ENCODE measurements at places on chromosomes 2 and 18.
A peak's percentile ranks its signal among the peaks of the same experiment; 100 is the strongest.

DNA sequence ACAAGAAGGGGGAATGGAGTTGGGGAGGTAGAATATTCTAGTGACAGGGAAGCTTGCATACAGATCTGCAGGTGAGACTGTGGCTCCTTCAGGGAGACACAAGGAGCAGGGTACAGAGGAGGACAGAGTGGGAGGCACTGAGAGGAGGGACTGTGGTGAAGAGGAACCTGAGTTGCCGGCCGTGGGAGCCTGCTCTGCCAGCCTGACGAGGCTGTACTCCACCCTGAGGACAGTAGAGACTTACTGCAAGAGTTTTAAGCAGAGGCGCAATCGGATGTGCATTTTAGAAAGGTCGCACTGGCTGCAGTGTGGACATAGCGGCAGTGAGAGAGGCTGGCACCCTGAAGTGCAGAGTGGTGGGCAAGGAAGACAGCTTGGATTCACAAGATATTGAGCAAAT, 185.8 kb downstream of the GFPT1 start:
- no peak for DNase-seq

DNA sequence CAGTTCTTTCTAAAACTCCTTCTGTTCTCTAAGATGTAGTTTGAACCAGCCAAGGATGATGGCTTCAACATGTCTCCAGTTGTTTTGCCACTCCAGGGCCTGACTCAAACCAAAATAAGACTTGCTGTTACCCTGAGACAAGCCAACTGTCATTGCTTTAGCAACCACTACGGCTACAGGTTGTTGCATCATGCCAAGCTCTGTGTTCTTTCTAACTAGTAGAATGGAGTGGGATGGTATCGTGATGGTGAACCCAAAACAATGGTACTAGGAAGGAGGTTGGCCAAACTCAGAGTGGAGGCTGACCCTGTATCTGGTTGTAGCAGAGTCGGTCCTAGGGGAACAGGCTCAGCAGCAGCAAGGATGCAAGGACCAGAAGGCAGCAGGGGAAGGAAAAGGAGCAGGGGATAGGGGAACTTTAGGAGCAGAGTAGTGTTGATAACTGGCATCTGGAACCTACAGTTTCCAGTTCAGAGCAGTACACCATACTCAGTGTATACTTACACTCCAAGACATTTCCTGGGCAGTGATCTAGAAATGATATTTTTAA, 51.6 kb downstream of the PDK1 start:
- no peak for DNase-seq

GRCh38 chr18:40984856-40985255, 970.2 kb upstream of the PIK3C3 start:
- DNase-seq, result no peak

- no peak for DNase-seq
These were observed 387.9 kb upstream of the POU3F3 start for GRCh38 chr2:104465981-104466380.

- no peak for DNase-seq
These were observed 568 bp upstream of the STK17B start for GRCh38 chr2:196171946-196172345.

- DNase-seq, result no peak
These were observed 65.5 kb upstream of the KLF7 start for GRCh38 chr2:207231106-207231865.

DNA sequence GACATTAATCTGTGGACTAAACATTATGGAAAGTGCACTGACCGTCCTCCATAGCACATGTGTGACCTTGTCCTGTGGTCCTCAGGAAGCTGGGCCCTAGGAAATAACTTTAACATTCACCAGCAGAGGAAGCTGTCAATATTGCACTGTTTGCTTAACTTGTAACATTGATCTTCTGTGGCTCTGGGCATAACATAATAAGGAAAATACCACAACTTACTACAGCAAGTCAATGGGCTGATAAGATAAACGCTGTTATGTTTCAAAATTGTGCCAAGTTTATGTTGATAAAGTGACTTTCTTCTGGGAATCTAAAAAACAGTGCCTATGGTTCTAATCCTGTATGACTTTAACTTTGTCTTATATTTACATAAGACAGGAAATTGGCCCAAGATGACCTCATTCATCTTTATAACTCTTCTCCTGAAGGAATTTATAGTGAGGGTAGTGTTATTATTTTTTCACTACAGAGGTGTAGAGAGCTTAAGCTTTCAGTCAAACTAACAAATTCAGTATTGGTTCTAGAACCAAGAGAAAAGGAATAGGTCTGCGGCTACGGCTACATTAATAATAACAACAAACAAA, 113.7 kb upstream of the MAP4K3 start:
- DNase-seq, result no peak

DNA sequence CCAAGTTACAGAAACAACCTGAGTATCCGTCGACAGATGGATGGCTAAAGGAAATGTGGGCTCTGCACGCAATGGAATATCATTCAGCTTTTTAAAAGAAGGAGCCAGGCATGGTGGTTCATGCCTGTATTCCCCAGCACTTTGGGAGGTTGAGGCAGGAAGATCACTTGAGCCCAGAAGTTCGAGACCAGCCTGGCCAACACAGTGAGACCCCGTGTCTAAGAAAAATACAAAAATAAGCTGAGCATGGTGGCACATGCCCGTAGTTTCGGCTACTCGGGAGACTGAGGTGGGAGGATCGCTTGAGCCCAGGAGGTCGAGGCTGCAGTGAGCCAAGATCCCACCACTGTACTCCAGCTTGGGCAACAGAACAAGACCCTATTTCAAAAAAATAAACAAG, 34.3 kb downstream of the TCF7L1 start:
- DNase-seq, result no peak

- DNase-seq, result no peak
These were observed 92.5 kb downstream of the HAUS1 start for GRCh38 chr18:46196627-46197243.

- DNase-seq, result no peak
These were observed 835.9 kb upstream of the CHAC2 start for GRCh38 chr2:52931660-52932059.

GRCh38 chr18:79965119-79965902, 868 bp downstream of the HSBP1L1 start:
- DNase-seq, result peak; percentile 14

- no peak for DNase-seq
These were observed 55.7 kb upstream of the OTOF start for GRCh38 chr2:26533661-26534060.

- no peak for DNase-seq
These were observed 2.9 kb upstream of the SLC19A3 start for GRCh38 chr2:227720680-227721079.

DNA sequence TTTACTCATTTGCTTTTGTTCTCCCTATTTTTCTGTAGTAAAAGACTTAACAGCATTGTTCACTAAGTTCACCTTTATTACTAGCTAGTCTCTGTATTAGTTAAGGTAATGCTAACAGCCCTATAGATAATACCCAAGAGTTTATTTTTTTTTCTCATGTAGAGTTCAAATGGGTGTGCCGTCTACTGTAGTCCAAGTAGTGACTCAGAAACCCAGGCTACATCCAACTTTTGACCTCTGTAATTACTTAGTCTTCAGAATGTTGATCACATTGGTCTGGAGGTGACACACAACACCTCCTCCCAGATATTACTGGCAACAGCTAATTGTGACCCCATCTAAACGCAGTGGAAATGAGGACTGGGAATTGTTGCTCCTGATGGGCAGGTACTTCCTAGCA, 7.7 kb downstream of the COQ10B start:
- no peak for DNase-seq

DNA sequence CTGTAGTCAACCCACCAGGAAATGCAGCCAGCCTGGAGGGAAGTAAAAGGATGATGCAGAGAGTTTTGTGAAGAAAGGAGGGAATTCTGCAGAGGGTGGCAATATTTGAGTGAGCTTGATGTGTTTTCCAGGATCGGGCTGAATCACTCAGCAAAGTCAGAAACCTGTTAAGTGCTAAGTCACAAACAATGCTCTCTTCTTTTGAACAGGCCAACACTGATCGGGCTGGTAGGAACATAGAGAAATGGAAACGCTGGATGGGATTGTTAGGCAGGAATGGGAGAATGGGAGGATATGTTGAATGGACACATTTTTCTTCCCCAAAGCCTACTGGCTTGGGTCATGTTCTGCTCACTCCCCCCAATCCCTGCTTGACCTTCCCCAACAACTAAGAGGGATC, 36.6 kb downstream of the KCNS3 start:
- DNase-seq, result no peak

DNA sequence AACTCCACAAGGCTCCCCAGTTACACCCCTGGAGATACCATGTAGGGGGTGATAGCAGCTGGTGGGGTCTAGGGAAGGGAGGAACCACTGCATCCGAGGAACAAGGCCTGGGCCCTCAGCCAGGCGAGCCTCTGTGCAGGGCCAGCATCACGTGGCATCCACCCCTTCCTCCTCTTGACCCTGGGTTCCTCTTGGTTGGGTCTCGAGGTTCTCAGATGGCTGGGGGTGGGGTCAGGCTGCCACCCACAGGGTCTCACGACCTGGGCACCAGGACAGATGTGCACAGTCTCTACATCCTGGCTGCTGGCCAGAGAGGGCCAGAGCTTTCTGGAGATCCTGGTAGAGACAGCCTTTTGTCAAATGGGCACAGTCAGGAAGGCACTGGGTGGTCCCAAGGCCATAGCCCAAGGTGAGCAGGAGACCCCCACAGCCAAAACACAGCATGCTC, 10.4 kb downstream of the HS6ST1 start:
- DNase-seq, result peak; percentile 4

DNA sequence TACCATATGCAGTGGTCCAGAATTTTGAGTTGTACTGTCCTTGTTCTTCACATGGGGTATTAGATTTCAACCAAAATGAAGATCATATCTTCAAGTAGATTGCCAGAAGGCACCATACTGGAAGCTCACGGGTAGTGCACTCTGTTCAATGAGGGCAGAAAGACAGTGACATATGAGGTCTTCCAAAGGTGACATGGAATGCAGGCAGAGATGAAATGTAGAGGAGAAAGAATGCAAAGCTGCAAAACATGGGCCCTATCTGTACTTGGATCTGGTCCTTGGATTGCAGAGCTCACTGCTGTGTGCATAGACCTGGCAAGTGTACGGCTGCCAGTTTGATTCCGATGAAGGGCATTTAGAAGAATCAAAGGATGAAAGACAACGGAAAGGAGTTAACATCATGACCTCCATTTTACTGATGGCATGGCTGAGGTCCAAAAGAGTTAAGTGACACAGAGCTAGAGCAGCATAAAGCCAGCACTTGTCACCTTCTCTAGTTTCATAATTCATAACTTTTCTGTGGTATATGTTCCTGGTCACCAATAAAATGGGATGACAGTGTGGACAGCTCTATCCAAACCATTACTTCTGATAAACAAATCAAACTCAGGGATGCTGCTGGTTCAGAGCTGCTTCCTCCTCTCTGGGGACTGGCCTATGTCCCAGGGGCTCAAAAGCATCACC, 64.7 kb downstream of the BCL2 start:
- DNase-seq, result no peak

GRCh38 chr18:24470805-24471204, 10.4 kb downstream of the HRH4 start:
- no peak for DNase-seq

DNA sequence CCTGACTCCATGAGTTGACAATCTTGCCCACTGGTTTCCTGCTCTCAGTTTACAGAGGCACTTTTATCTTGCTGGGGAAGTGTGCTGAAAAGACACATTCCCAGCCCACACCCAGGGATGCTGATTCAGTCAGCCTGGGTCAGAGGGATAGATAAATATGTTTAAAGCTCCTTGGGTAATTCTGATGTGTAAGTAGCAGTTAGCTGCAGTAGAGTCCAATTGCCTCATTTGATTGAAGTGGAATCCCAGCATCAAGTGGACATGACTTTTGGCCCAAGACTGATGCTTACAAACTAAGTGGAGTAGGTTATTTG, 29.4 kb downstream of the PSD4 start:
- DNase-seq, result no peak

GRCh38 chr2:210496512-210496911, 20.0 kb upstream of the LANCL1 start:
- no peak for DNase-seq

DNA sequence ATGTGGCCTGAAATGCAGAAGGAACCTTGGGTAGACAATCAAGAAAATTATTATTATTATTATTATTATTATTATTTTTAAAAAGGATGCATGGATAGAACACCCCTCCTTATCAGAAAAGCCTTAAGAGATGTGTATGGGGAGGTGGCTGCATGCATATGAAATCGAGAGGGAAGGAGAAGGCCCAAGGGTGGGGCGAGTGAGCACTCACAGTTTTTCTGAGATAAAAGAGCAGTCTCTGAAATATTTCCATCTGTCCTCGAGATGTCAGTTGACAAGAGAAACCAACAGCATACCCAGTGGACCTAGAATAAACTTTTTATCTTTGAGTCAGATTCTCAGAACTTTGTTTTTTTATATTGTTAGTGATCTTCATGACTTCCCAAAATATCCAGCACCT, 282.9 kb downstream of the GPD2 start:
- DNase-seq, result no peak

DNA sequence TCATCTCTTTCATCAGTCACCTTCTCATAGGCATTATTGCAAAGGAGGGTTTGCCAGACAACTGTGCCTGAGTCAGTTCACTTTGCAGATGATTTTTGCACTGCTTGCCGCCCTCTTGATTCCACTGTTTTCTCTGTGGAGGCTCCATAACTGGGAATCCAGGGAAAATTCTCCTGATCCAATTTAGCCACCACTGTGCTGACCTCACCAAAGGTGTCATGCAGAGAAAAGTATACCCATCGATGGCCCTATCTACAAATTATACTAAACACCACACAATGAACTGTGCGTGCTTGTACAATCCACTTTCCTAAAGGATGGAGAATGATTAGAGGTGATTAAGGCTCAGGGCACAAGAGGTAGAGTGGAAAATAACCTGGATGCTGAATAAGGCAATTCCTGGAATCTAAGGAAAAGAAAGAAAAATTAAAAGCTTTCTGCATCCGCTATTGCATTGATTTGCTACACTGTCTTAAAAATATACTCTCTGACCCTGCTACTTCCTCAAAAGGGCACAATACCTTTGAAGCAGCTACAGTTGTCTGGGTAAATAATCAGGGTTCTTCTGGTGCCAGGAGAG, 409.4 kb downstream of the RIT2 start:
- DNase-seq, result no peak

- no peak for DNase-seq
These were observed 2797.2 kb upstream of the TEKT4 start for GRCh38 chr2:92073815-92074548.

- no peak for DNase-seq
These were observed 1.2 kb upstream of the SKA1 start for GRCh38 chr18:50373561-50374219.

DNA sequence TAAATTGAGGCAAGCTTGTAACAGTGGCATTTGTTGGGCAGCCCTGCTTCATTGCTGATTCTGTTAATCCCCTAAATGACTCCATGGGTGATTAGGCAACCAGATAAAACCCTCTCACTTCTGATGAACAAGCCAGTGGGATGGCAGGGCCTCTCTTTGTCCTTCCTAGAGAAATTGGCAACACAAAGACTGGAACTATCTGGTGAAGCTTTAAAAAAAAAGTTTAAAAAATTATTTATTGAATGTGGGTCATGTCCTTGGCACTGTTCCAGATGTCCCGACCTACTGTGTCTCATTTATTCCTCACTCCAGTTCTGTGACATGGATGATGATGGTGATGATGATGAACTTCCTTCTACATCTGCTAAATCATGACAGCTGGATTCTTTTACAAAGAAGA, 30.8 kb downstream of the NRP2 start:
- no peak for DNase-seq

GRCh38 chr2:143759455-143759854, 630.2 kb downstream of the ARHGAP15 start:
- DNase-seq, result no peak

Measured in glutamatergic neuron (in vitro differentiated cells).